ENCODE measurements at places on chromosomes 5 and 9.

DNA sequence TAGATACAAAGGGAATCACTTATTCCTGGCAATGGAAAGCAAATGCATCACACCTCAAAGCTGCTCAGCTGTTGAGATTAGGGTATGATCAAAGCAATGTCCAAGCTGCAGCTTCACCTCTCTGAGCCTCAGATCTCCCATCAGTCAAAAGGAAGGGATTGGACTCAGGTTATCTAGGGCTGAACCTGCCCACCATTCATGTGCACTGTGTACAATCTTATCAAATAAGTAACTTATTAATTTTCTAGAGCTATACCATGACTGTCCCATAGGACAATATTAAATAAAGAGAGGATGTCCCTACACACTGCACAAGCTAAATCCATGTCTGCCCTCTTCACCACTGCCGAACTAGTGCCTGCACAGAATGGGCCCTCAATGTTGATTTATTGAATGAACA, 127.0 kb downstream of the HSD17B3 start:
- no peak overlapping the region for H3K27ac ChIP-seq
- DNase-seq: no peak
- no peak overlapping the region for H3K4me3 ChIP-seq

DNA sequence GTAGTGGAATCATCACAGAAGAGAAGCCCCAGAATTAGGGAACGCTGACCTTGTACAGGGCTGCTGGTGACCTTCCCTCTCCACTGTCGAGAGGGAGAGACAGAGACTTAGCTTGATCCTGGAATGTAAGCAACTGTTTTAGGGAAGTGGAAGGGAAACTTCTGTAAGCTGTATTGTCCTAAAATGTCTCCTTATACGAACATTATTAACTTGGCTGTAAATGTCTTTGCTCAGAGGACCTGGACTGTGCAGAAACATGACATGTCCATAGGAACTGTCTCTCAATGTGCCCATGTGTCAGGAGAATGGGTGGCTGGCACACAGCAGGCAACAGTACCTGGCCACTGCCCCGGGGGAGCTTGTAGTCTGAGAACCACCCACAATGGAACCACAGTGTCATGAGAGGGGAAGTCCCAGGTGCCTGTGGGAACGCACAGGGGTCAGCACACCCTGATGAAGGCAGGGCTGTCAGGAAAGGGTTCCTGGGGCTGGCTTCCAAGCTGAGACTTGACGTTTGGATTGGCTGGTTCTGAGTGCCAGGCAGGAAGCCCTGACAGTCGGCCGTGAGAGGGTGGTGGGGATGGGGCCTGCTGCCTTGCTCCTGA, 34.0 kb downstream of the DAP start:
- peak overlapping the region; percentile 34 for H3K27ac ChIP-seq
- no peaks in the 10 kb centered on the region for H3K27me3 ChIP-seq
- no peak for DNase-seq
- no peaks in the 10 kb centered on the region for H3K36me3 ChIP-seq
- no peak overlapping the region for H3K4me3 ChIP-seq

GRCh38 chr9:13109781-13110180, 169.7 kb downstream of the MPDZ start:
- DNase-seq: no peak
- peaks cover 17% of the 10 kb centered on the region for H3K36me3 ChIP-seq
- peaks cover 20% of the 10 kb centered on the region for H3K4me1 ChIP-seq

- H3K4me3 ChIP-seq: no peak overlapping the region
- no peaks in the 10 kb centered on the region for H3K36me3 ChIP-seq
- H3K27ac ChIP-seq: no peak overlapping the region
Measured at GRCh38 chr5:74096325-74096724, 470.3 kb downstream of the ARHGEF28 start.

DNA sequence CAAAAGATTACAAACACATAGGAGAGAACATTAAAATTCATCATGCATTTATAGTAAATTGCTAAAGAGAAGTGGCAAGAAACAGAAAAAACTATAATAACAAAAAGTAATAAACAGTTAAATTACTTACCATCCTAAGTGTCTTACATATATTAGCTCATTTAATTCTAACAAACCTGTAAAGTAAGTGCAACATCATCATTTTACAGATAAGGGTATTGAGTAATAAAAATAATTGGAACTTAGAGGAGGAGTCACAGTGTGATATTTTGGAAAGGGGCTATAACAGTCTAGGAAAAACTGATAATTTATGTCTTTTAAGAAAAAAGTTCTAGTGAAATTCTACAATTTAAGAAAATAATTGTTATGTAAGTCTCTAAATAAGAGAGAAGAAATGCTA, 592.8 kb downstream of the DMRTA1 start:
- no peaks in the 10 kb centered on the region for H3K36me3 ChIP-seq
- no peak overlapping the region for H3K27ac ChIP-seq
- DNase-seq: no peak
- no peaks in the 10 kb centered on the region for H3K4me1 ChIP-seq
- H3K4me3 ChIP-seq: no peak overlapping the region

- H3K27ac ChIP-seq: no peak overlapping the region
- no peak overlapping the region for H3K4me3 ChIP-seq
- no peak for DNase-seq
- H3K36me3 ChIP-seq: no peaks in the 10 kb centered on the region
- H3K27me3 ChIP-seq: no peaks in the 10 kb centered on the region
Measured at GRCh38 chr5:149224282-149224681, 47.4 kb upstream of the AFAP1L1 start.

- DNase-seq: no peak
- no peak overlapping the region for H3K27ac ChIP-seq
- no peaks in the 10 kb centered on the region for H3K36me3 ChIP-seq
- no peaks in the 10 kb centered on the region for H3K4me1 ChIP-seq
- H3K4me3 ChIP-seq: no peak overlapping the region
Measured at GRCh38 chr9:20749496-20750198, 65.6 kb downstream of the FOCAD start.

DNA sequence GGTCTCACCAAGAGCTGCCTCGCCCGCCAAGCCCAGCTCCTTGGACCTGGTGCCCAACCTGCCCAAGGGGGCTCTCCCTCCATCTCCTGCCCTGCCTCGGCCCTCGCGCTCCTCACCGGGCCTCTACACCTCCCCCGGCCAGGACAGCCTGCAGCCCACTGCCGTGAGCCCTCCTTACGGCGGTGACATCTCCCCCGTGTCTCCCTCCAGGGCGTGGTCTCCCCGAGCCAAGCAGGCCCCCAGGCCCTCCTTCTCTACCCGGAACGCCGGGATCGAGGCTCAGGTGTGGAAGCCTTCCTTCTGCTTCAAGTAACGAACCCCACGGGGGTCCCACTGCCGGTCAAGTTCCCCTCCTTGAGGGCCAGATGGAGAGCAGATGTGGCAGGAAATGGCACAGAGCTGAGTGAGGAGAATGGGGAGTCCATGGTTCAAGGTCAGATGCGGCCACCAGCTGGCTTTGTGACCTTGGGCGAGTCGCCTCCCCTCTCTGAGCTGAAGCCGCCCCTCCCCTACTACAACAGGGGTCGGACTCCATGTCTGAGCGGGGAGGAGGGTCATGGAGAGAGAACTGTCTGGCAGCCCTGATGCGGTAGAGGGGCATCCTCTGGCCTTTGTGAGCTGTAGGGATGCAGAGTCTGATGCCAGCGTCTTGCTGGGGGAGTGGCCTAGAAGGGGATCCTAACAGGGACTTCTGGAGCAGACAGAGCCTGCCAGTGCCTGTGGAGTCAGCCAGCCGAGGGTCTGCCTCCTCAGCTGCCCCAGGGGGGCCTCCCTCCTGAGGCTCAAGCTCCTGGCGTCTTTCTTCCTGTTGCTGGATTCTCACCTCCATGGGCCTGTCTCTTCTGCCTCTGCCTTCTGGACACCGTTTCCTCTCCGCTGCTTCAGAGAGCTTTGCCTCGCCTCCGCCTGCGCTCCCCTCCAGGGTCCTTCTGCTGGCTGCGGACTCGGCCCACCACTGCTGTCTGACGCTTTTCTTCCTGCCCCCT, 9.9 kb downstream of the SYNPO start:
- DNase-seq: no peak
- H3K4me3 ChIP-seq: no peak overlapping the region
- H3K4me1 ChIP-seq: peaks cover 87% of the 10 kb centered on the region
- peaks cover 43% of the 10 kb centered on the region for H3K36me3 ChIP-seq
- H3K27ac ChIP-seq: peak overlapping the region; percentile 98

DNA sequence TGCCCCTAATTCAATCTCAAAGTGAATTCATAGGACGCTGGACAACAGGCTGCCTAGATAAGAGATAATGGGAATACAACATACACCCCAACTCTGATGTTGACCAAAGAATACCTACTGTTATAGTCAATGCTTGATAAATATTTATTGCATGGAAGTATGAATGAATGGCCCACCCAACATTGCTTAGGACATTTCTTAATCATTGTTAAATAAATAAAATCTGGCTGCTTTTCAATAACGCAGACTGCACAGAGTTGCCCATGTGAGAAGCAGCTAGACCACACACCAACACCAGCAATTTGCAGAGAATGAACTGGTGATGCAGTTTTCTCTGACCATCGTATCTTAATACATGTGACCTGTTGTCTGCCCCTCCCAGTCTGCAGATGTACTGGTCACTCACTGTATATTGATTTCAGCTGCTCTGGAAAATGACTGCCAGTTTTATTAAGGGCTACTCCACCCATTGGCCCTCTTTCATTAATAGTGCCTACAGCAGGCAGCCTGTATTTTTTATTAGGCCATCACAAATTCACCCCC, 236.2 kb upstream of the WWC1 start:
- no peaks in the 10 kb centered on the region for H3K4me1 ChIP-seq
- H3K27ac ChIP-seq: no peak overlapping the region
- no peak for DNase-seq
- no peaks in the 10 kb centered on the region for H3K27me3 ChIP-seq

DNA sequence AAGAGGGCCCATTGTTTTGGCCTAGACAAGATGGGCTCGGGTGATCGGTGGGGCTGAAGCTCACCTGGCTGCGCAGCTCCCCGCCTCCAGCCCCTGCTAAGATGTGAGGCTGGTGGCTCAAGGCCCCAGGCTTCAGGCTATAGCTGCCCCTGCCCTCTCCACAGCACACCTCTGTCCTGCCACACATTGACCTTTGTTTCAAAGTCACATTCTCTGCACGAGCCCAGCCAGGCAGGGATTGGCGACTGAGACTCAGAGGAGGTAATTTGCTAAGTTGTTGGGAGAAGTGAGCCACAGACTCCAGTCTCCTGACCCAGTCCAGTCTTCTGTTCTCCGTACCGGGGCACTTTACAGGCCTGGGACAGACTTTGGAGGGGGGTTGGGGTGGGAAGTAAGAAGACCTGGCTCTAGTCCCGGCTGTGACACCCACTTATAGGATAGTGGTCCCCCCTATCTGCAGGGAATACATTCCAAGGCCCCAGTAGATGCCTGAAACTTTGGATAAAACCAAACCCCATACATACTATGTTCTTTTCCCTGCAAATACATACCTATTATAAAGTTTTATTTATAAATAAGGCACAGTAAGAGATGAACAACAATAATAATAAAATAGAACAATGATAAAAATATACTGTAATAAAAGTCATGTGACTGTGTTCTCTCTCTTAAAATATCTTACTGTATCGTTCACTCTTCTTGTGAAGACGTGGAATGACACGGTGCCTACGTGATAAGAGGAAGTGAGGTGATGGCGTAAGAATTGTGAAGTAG, 13.3 kb downstream of the PDGFRB start:
- H3K4me1 ChIP-seq: peaks cover 89% of the 10 kb centered on the region
- peak overlapping the region; percentile 35 for H3K4me3 ChIP-seq
- peaks cover 3% of the 10 kb centered on the region for H3K36me3 ChIP-seq
- H3K27ac ChIP-seq: peak overlapping the region; percentile 97

DNA sequence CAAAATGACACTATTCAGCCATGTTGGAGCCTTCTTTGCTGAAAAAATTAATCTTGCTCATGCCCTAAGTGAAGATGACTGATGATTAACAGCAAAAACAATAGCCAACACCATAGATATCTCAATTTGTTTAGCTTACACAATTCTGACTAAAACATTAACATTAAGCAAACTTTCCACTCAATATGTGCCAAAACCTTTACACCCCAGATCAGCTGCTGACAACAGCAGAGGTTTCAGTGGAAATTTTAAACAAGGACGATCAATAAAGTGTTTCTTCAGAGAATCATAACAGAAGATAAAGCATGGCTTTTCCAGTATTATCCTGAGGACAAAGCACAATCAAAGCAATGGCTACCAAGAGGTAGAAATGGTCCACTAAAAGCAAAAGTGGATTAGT, 254.4 kb upstream of the GRAMD2B start:
- no peak overlapping the region for H3K27ac ChIP-seq
- H3K36me3 ChIP-seq: no peaks in the 10 kb centered on the region
- H3K27me3 ChIP-seq: no peaks in the 10 kb centered on the region
- no peak overlapping the region for H3K4me3 ChIP-seq
- H3K4me1 ChIP-seq: no peaks in the 10 kb centered on the region

DNA sequence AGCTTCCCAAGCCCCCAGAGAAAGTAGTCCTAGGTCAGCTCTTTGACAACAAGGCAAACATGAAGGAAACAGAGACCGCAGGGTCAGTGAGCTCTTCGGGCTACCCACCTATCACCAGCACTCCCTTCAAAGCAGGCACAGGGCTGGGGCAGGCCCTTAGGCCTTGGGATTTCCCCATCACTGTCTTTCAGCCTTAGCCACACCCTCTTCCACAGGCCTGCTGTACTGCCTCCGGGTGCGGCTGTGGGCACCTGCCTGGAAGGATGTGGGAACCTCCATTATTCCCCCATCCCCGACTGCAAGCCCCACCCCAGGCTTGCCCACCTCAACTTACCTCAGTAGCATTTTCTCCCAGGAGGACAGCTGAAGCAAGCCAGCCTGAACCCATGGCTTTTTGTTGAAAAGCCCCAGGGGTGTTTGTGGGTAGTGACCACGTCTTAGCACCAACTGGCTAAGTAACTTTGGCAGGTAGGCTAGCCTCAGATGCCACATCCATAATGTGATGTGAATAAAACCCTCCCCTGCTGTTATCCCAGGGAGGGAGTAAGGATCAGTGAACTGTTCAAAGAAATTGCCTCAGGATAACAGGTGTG, 100.2 kb downstream of the PIK3R1 start:
- H3K4me1 ChIP-seq: no peaks in the 10 kb centered on the region
- H3K36me3 ChIP-seq: no peaks in the 10 kb centered on the region
- H3K27ac ChIP-seq: no peak overlapping the region
- H3K27me3 ChIP-seq: no peaks in the 10 kb centered on the region
- DNase-seq: no peak

DNA sequence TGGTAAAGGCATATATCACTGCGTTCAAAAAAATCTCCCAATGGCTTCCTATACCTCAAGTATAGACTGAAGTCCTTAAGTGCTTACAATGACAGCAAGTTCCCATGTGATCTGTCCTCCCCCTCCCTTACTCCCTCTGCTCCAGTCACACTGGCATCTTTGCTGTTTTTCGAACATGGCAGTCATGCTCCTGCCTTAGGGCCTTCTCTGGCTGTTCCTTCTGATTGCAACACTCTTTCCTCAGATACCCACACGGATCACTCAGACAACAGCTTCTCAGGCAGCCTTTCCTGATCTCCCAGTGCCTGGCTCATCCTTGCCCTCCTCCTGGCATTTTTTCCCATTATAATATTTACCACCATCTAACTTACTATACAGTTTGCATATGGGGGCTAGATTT, 232.8 kb downstream of the ARHGEF28 start:
- peaks cover 3% of the 10 kb centered on the region for H3K36me3 ChIP-seq
- H3K27me3 ChIP-seq: no peaks in the 10 kb centered on the region
- no peak overlapping the region for H3K27ac ChIP-seq
- H3K4me3 ChIP-seq: no peak overlapping the region

GRCh38 chr9:114388764-114389375, 1.1 kb upstream of the AKNA start:
- H3K4me1 ChIP-seq: peaks cover 74% of the 10 kb centered on the region
- DNase-seq: no peak
- no peaks in the 10 kb centered on the region for H3K27me3 ChIP-seq
- peak overlapping the region; percentile 92 for H3K27ac ChIP-seq
- no peaks in the 10 kb centered on the region for H3K36me3 ChIP-seq
- peak overlapping the region; percentile 85 for H3K4me3 ChIP-seq

- no peak overlapping the region for H3K27ac ChIP-seq
- no peak overlapping the region for H3K4me3 ChIP-seq
- DNase-seq: no peak
- no peaks in the 10 kb centered on the region for H3K4me1 ChIP-seq
- no peaks in the 10 kb centered on the region for H3K27me3 ChIP-seq
- no peaks in the 10 kb centered on the region for H3K36me3 ChIP-seq
Measured at GRCh38 chr9:119289740-119290433, 79.3 kb downstream of the BRINP1 start.

Measured in thoracic aorta (tissue), 2 donors.